T follicular helper cell (primary cell): ENCODE measurements at places on chromosomes 13 and 19.

- peak; percentile 64 for DNase-seq
These were observed at the start of gene SCGB2B2 for GRCh38 chr19:34676697-34677385. SCGB2B2 (minus strand) TSS chr19:34677159; CDS start chr19:34594563, 82,596 bp downstream.

DNA sequence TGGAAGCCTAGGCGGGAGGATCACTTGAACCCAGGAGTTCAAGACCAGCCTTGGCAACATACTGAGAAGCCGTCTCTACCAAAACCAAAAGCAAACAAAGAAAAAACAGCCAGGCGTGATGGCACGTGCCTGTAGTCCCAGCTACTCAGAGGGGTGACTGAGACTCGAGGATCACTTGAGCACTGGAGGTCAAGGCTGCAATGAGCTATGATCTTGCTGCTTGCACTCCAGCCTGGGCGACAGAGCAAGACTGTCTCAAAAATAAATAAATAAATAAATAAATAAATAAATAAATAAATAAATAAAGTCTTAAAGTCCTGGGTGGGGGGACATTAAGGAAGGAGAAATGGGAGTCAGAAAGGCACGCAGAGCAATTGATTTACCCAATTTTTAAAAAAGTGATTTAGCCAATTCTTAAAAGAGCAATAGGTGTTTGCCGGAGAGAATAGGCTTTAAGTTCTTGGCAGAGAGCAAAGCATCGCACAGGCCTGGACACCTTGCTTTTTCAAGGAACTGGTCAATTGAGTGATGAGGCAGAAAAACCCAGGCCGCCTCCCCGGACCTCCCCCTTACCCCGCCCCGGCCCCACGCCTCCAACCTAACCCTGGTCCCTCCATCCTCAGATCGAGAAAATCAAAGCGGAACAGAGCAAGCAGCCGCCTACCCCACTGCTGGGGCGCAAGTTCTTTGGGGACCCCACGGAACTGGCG is 9.5 kb upstream of the SHKBP1 start:
- DNase-seq, result no peak

DNA sequence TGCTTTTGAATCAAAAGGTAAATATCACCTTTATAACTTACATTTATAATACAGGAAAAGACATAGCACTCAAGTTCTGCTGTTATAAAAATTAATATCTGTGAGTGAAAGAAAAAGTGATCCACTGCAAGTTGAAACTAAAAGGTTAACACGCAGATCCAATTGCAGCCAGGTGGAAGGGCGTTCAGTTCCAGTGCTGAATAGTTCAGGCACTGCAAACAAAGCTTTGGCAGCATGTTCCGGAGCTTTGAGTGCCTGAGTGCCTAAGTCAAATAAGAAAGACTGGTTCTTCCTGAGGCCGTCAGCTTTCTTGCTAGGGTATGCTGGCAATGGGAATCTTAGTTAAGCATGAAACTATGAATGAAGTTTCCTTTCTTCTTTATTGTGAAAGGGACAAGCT is 200.3 kb downstream of the LMO7 start:
- DNase-seq, result no peak

GRCh38 chr13:40352380-40352778 is 314.1 kb downstream of the FOXO1 start:
- no peak for DNase-seq

DNA sequence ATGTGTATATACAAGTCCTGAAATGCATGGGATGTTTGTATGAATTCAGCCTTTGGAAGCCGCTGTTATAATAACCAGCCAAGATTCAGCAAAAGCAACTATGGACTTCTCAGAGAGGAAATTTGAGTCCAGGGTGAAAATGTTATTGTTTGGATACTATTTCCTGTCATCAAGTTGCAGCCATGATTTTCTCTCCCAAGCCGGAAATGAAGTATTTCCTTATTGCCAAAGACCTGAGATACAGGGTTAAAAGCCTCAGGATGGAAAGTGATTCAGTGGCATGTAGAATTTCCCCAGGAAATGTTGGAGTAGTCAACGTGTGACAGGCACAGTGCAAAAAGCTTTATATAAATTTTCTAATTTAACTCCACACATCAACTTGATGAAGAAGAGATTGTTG is 133.9 kb downstream of the IRS2 start:
- DNase-seq, result no peak
